ENCODE measurements at places on chromosomes 13 and 19.

DNA sequence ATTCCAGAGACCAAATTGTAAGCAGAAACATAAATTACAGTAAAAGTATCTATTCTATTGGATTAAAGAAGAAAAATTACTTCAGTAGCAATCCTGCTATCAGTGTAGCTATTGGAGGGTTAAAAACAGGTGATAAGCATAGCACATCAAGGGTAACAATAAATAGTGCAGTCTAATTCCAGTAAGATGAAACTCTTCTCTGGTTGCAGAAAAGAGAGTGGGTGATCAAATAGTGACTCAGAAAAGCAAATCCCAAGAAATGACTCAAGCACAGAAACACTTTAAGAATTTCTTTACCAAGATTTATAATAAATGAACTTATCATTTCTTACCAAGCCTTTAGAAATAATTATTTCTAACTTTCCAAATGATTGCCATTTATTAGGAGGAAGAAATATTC, 135.7 kb downstream of the LMO7 start:
- DNase-seq, result peak; percentile 75

DNA sequence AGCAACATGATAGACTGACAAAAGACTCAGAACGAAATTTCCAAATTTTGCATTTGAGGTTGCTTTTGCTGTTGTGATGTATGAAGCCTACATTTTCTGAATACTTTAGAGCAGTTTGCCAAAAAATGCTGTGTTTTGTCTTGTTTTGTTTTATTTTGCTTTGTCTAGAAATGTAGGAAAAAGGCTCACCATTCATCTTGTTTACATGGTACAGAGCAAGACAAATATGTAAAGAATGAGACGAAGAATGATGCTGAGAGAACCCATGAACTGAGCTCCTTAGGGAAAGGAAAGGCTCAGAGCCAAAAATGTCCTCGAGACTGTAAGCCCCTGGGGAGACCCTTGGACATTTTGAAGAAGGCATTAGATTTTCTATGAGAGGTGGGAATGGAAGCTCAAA, 6.8 kb upstream of the SPART start:
- DNase-seq, result no peak

DNA sequence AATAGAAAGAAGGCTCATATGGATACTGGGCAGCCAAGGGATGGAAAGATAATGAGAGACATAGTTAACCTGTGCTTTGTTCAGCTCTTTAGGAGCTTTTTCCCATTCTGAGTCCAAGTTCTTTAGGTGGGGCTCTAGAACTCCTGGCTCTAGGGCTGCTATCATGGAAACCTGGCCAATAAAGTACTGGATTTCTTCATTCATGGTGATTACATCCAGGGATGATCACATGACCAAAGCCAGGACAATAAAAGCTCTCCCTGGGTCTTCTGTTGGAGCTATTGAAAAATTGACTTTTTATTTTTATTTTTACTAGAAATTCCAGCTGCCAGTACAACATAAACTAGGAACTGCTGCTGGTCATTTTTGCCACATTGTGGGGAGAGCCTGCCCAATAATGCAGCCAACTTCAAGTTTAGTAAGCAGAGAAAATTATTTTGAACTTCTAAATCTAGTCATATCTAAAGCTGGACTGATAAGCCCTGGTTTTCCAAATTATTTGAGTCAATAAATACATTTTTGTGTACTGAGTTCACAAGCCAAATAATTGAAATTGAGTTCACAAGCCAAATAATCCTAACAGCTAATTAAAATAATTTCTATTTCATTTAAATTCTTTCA, 224.9 kb upstream of the STARD13 start:
- no peak for DNase-seq

DNA sequence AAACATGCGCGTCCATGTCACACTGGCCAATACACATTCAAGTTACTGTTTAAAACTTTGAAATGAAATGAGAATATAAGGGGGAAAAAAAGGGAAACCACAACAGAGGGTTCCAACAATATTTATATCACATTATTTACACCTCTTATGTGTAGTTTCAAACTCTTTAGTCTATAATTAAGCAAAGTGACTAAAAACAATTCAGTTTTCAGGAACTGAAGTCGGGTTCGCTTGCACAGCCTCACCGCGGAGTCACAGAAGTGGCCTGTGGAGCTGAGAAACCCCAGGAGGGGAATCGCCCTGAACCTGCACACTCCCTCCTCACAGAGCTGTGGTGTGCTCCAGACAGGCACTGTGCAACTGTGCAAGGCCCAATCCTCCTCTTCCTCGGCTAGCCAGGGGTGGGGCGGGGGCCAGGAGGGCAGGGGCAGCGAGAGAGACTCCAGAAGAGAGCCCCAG, 75.9 kb downstream of the STK24 start:
- no peak for DNase-seq

DNA sequence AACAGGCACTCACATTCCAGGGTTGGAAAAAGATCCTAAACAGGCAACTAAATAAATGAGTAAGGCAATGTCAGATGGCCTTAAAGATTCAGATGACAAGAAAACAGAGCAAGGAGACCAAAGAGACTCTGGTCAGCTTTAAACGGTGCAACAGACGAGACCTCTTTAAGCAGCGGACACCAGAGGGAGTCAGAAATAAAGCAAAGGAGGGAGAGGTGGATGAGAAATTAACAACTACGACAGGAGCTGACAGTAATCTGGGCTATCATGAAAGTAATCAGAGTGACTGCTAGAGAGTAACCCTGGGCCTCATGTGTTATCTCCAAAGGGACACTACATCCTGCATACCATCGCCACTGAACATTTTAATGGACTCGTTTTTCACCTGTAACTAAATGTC, 1.1 kb downstream of the ZNF550 start:
- DNase-seq, result no peak

GRCh38 chr19:30898353-30899103, 450.7 kb downstream of the TSHZ3 start:
- no peak for DNase-seq

GRCh38 chr13:98443329-98443728, 133.6 kb downstream of the STK24 start:
- DNase-seq, result peak; percentile 80

DNA sequence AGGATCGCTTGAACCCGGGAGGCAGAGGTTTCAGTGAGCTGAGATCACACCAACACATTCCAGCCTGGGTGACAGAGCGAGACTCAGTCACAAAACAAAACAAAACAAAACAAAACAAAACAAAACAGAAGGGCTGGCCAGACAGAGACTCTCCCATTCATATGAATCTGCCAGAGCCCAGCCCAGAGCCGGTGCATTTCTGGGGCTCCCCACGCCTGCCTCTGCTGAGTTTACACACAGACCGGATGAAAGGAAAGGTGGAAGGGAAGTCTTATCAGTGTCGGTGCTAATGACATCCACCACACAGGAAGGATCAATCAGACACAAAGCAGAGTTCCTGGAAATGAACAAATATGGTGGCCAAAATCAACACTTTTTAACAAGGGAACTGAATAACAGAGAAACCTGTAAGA, 6.8 kb downstream of the TRAPPC6A start:
- DNase-seq, result no peak

DNA sequence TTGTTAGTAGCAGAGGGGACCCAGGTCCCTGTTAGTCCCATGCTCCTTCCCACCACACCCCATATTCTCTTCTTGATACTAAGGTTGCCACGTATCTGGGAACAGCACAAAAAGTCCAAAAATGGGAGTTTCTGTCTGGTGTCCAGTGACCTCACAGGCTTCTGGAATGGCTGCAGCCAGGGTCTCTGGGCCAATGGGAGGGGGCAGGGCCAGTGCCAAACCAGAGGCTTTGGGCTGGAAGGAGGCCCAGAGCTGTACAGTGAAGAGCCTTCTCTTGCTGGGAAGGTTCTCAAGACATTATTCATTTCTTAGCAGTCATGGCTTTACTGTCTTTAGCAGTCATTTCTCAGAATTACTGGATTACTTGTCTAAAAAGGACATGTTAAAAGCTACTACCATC, 119.2 kb downstream of the FRY start:
- no peak for DNase-seq

DNA sequence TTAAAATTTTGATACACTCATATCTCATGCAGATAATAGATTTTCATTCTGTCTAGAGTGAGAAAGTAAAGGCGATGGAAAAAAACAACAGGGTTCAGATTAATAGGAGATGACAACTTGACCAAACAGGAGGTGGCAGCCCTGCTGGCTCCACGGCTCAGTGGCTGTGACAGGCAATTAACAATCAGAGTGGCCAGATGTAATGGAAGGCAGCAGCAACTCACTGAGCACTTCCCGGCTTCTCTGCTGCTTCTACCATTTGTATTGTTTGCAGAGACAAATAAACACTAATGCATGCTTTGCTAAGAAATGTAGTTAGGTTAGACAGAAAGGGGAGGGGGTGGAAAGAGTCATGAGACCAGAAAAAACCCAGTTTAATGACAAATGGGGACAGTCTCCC, 473.0 kb upstream of the SLC10A2 start:
- DNase-seq, result no peak

- no peak for DNase-seq
Measured at GRCh38 chr13:28089065-28089464, 11.3 kb downstream of the FLT3 start.

DNA sequence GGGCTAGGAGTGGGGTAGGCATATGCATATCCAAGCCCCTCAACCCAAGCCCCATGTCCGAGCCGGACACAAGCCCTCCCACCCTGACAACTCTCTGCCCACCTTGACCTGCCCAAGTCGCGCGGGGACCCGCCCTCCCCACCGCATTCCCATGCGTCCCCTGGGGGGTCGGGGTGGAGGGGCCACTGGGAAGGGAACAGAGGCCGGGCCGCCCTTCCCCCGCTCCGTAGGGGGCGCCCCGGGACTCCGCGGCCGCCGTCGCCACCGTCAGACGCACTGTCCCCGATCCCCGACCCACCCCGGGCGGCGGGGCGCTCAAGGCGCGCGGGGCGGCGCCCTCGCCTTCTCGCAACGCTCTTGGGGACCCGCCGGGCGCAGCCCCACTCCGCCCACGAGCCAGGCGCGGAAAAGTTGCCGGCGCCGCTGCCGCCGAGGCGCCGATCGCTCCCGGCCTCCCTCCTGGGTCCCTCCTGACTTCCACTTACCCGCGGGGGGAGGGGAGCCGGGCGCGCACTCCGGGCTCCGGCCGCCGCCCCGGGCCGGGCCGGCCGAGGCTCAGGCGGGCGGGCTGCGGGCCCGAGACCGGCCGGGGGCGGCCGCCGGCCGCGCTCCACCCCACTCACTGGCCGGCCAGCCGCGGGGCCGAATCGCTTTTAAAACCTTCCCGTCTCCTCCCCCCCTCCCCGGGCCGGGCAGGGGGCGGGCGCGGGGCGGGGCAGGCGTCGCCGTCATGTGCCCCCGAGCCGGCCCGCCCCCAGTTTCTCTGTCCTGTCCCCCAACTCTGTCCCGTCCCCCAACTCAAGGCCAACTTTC, 34.4 kb upstream of the NANOS3 start:
- peak; percentile 87 for DNase-seq

GRCh38 chr13:31116224-31116623, 45.5 kb downstream of the HSPH1 start:
- no peak for DNase-seq

GRCh38 chr13:73773168-73773549, 361.0 kb downstream of the KLF12 start:
- DNase-seq, result no peak

DNA sequence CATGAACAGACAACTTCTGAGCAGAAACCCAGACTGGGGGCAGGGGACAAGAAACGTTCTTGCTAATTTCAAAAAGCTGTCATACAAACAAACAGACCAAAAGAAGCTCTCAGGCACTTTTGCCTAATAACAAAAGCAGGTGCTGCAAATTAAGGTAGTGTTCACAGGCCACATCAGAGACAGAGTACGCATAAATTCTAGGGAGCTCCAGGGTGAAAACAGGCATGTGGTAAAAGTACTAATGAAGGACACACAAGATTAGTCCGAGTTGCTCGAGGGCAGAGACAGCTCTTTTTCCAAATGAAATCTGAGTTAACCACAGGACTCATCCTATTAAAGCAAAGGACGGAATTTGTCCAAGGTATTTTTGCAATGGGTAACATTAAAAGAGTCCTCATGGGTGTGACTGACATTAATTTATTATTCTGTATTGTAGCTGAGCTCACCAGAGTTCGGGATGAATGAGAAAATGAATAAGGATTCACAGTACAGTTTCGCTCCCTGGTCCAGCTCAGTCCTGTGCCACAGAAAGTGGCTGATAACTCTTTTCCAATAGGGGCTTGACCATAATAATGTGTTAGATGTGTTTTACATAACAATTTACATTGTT, 197.3 kb downstream of the LHFPL6 start:
- DNase-seq, result no peak

GRCh38 chr19:12997179-12997966, 2.1 kb downstream of the NFIX start:
- no peak for DNase-seq

GRCh38 chr19:42158926-42159325, 26.7 kb upstream of the POU2F2 start:
- DNase-seq, result no peak

DNA sequence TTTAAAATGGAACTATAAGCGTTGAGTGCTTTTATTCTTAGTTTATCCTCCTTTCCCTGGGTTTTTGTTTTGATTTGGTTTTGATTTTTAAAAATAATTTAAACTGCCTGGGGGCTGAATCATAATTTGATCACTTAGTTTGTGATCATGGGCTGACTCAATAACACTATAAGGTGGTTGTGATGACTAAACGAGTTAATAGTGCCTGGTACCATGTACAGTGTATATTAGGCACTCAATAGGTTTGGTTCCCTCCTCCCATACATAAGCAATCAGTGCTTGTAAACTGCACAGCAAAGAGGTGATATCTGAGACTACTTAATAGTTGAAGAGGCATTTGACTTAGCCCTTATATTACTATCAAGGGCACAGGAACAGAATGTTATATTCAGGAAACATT, 200.9 kb upstream of the RFC3 start:
- no peak for DNase-seq

DNA sequence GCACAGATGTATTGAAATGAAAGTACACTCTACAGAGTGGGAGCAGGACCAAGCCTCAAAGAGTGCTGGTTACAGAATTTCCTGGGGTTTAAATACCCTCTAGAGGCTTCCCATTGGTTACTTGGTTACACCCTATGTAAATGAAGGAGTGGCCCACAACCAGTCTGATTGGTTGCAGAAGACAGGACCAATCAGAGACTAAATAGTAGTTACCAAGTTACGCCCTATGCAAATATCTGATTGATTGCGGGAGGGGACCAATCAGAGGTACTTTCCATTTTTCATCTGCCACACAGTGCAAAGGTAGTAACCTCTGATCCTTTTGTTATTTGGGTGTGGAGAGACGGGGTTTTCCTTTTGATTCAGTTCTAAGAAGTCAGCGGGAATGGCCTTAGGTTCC, 5.5 kb upstream of the ZFP82 start:
- DNase-seq, result no peak

DNA sequence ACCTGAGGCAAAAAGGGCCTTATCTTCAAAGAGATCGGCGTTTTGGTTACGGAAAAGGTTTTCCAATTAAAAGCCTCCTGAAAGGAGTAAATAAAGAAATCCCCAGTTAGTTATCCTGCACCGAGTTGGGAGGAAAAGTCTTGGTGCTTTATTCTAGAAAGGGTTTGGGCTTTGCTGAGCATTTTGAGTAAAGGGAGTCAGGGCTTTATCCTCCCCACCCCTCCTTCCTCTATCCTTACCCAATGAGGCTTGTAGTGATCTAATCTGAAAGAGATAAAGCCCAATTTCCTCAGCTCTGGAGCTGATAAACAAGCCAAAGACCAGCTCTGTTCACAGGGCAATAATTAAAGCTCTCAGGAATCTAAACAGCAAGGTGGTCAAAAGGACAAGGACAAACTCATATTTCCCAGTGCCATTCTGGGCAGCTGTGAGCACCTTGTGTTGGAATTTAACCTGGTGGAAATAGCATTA, 188.9 kb upstream of the TSC22D1 start:
- DNase-seq, result no peak
